Vagina (tissue), 2 donors: ENCODE measurements at places on chromosomes 16 and 17. TPM values are rescaled to one million over a fixed set of nuclear protein-coding genes. Genes with fewer than 3 reads are reported as not detected.

Gene CDT1
- 10.8 TPM for total RNA-seq

Gene HP
- total RNA-seq = 4.7 TPM

Gene TBX6
- total RNA-seq = 6.4 TPM

Gene CHST6
- total RNA-seq = 0.25 TPM

Gene CFAP119
- total RNA-seq = 1.7 TPM

Gene MEIOB
- total RNA-seq = not detected

Gene MKS1
- total RNA-seq = 13.0 TPM

Gene ASGR1
- 2.5 TPM for total RNA-seq

Gene ST6GALNAC2
- total RNA-seq = 24.8 TPM

Gene ZNF19
- total RNA-seq = 2.2 TPM

Gene TCAP
- total RNA-seq = 0.49 TPM

Gene TPSG1
- total RNA-seq = not detected

Gene C16orf74
- total RNA-seq = 18.2 TPM

Gene HOXB5
- 0.74 TPM for total RNA-seq

Gene ARHGAP23
- 70.2 TPM for total RNA-seq

Gene TTLL6
- total RNA-seq = 0.49 TPM

Gene GAS7
- 47.1 TPM for total RNA-seq

Gene HOXB8
- total RNA-seq = not detected

Gene ERI2
- total RNA-seq = 6.4 TPM

Gene WDR81
- total RNA-seq = 57.2 TPM

Gene SLC13A2
- not detected for total RNA-seq

Gene EME1
- 2.9 TPM for total RNA-seq

Gene G6PC3
- 44.0 TPM for total RNA-seq

Gene NPTX1
- total RNA-seq = 0.49 TPM

Gene CA10
- 2.0 TPM for total RNA-seq

Gene CSNK2A2
- total RNA-seq = 28.5 TPM

Gene CIBAR2
- total RNA-seq = not detected

Gene GLP2R
- 2.9 TPM for total RNA-seq

Gene CHST5
- not detected for total RNA-seq

Gene CDR2L
- 13.5 TPM for total RNA-seq

Gene HS3ST2
- total RNA-seq = 11.8 TPM

Gene TLE7
- total RNA-seq = not detected

Gene HS3ST3B1
- total RNA-seq = 5.9 TPM

Gene FBF1
- total RNA-seq = 13.0 TPM

Gene NAGS
- total RNA-seq = 4.9 TPM

Gene NPIPB9
- not detected for total RNA-seq

Gene SLC16A3
- total RNA-seq = 21.1 TPM

Gene METTL23
- total RNA-seq = 20.9 TPM

Gene CD300LF
- total RNA-seq = 0.49 TPM

Gene MLKL
- 40.0 TPM for total RNA-seq

Gene KRTAP4-5
- total RNA-seq = not detected

Gene MYO15B
- 160 TPM for total RNA-seq

Gene KRT20
- not detected for total RNA-seq

Gene PRR35
- total RNA-seq = not detected

Gene KIF19
- 5.6 TPM for total RNA-seq

Gene COPZ2
- 34.4 TPM for total RNA-seq

Gene SULT1A1
- 11.5 TPM for total RNA-seq

Gene IGSF6
- 0.74 TPM for total RNA-seq

Gene MYO15A
- total RNA-seq = 6.1 TPM

Gene KIAA0513
- total RNA-seq = 26.8 TPM

Gene STAC2
- total RNA-seq = 0.98 TPM

Gene LGALS9C
- 1.2 TPM for total RNA-seq

Gene ZNF423
- total RNA-seq = 10.3 TPM

Gene NPW
- total RNA-seq = not detected

Gene TMEM220
- 10.3 TPM for total RNA-seq

Gene CES5A
- total RNA-seq = not detected

Gene DHRS7C
- total RNA-seq = not detected

Gene ARHGAP44
- 3.2 TPM for total RNA-seq

Gene TBC1D3K
- not detected for total RNA-seq
